ENCODE measurements at places on chromosomes 3 and 15.

DNA sequence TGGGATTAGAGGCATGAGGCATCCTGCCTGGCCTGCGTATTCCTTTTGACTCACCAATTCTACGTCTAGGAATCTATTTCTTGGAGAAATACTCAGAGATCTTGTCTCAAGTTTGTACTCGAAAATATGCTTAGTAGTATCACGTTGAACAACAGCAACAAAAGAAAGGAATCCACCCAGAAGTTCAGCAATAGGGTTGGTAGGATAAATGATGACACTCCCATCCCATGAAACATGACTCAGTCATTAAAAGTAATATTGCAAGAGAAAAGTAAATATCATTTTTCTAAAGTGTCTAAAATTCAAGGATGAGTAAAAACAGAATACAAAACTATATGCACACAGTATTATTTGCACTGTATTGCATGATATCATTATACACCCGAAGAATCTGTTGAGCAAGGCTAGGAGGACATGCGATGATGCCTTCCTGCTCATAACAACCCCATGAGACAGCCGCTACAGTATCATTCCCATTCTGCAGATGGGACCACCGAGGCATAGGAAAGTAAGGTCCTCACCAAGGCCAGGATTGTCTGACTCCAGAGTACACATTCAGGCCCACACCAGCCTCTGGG is 61.5 kb downstream of the SLC6A1 start:
- DNase-seq, result no peak

- DNase-seq, result no peak
These were observed 44.4 kb downstream of the LSM3 start for GRCh38 chr3:14222900-14223594.

DNA sequence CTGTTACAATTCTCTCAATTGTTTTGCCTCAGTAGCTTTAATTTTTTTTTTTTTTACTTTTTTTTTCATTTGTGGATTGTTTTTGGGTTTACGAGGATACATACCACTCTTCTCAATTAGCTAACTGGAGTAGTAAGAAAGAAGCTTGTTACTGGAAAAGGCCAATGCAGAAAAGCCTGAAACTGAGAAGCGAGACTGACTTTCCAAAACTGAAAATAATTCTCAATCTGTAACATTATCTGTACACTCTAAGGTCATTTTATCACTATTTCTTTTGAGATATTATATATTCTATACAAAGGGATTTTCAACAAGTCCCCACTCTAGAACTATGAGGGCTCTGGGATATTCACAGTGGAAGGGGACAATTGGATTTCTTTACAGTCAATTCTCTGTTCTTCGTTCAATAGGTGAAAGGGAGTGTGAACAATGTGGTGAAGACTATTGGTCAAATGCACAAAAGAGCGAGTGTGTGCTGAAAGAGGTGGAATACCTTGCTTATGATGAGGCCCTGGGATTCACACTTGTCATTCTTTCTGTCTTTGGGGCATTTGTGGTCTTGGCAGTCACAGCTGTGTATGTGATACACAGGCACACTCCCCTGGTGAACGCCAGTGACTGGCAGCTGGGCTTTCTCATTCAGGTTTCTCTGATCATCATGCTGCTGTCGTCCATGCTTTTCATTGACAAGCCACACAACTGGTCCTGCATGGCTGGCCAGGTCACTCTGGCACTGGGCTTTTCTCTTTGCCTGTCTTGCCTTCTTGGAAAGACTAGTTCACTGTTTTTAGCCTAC is 83.9 kb upstream of the KCNAB1 start:
- DNase-seq, result no peak

- peak; percentile 15 for DNase-seq
These were observed 45.1 kb downstream of the EFCAB12 start for GRCh38 chr3:129383292-129383860.

DNA sequence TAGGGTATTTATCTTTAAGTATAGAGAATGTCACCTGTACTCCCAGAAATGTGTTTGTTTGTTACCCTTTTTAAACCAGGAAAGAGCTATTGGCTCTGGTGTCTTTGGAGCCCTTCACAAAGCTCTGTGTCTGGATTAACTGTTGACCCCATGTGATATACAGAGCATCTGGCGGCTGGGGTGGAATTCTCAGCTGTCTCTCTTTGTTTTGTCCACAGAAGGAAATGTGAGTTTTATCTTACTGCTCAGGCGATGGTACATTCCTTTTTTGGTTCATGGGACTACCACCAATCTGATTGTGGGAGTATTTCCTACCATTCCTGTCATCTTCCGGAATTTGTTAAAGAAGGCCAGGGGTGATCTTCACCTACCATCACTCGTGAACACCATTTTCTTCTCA is 120.3 kb downstream of the AKAP13 start:
- DNase-seq, result no peak
